ENCODE measurements at places on chromosomes 3 and 15. TPM values are rescaled to one million over a fixed set of nuclear protein-coding genes. Genes with fewer than 3 reads are reported as not detected.

Gene CRYGS
- 0.90 TPM for total RNA-seq

GRCh38 chr3:177144922-177145321 is 52.4 kb downstream of the TBL1XR1 start:
- DNase-seq = no peak

GRCh38 chr3:168091941-168092340 is 3.8 kb downstream of the GOLIM4 start:
- DNase-seq = no peak

Gene CRYBG3
- 8.0 TPM for total RNA-seq

Gene EPHB3
- 0.80 TPM for total RNA-seq
